ENCODE measurements at places on chromosomes 16 and 17.

GRCh38 chr16:89133457-89134127 lies 38.0 kb upstream of the CDH15 start:
- DNase-seq: no peak

- DNase-seq: no peak
These were observed 18.4 kb downstream of the GJD3 start for GRCh38 chr17:40345994-40346764.

DNA sequence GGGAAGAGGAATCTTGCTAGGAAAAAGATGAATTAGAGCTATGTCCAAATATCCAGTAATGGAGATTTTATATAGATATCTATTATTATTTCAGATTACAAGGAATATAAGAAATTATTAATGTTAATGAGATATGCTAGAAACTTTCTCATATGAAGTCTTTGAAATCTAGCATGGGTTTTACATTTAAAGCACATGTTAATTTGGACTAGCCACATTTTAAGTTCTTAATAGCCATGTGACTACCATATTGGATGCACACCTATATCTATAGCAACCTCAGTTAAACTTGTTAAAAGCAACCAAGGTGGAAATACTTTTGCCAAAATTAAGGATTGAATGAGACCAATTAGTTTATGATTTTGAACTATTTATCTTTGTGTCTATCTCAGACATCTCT lies 86.7 kb upstream of the CNTNAP4 start:
- DNase-seq: no peak

DNA sequence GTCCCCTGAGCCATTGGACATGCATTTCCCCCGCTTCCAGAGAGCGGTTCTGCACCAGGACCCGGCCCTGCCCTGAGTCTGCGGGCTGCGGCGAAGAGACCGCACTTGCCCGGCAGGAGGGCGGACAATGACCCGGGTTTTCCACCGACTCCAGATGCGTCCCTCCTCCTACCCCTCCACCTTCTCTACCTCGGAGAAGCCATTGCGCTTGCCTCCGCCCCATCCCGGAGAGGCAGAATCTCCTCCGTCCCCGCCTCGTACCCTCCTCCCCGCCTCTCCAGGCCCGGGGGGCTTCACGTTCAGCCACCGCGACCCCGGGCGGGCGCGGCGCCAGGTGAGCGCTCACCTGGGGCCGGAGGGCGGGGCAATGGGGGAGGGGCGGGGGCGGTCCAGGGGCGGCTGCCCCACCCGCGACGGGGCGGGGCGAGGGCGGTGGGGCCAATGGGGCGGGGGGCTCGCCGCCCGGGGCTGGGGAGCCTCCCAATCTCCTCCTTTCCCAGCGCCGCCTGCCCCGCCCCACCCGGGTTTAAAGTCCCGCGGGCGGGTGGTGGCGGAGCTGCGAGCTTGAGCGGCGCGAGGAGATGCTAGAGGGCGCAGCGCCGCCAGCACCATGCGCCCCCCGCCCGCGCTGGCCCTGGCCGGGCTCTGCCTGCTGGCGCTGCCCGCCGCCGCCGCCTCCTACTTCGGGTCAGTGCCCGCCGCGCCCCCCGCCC lies at the start of gene WNT9B:
TSS of gene WNT9B (plus strand) at position 555 of the 713 bp plus-strand sequence. CDS start at position 611, 56 bp downstream.
- DNase-seq: no peak

- no peak for DNase-seq
These were observed 232.8 kb downstream of the SEC14L1 start for GRCh38 chr17:77373299-77374169.

Data from hepatic stellate cell (primary cell).